ENCODE measurements at places on chromosomes 11 and 22.

DNA sequence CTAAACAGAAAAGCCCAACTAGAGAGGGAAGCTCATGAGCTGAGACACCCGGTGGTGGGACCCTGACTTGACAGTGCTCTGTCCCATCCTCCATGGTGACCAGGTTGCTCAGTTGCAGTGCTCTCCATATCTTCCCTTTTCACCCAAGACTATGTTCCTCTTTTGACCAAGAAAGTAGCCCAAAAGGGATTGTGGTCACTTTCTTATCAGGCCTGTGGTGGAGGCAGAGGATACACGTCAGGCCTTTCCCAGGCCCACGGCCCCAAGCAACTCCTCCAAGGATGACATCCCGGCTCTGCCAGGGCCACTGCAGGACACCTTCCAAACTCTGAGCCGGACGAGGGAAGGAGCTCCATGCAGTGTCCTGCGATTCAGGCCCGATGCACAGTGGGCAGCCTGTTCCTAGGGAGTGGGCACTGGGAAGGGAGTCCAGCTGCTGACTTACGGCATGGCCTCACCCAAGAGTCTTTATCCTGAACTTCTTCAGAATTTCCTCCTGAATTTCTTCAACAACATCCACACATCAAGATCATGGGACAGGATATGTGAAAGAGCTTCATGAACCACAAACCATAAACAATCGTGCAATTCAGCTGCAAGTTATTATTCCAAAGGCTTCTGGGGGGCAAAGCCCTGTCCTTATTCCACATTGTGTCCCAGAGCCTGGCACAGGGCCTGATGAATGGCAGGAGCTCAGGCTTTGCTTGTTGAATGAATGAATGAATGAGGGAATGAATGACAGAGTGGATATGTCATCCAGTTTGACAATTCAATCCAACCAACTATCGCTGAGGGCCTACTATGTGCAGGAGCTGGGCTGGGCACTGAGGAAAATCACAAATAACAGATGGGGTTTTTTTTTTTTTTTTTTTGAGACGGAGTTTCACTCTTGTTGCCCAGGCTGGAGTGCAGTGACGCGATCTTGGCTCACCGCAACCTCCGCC lies 36.0 kb upstream of the MYH9 start:
- no peak for DNase-seq

- no peak for DNase-seq
Observed at GRCh38 chr11:64585150-64585549, 5.9 kb upstream of the SLC22A12 start.

GRCh38 chr11:128029219-128029722 lies 558.1 kb downstream of the ETS1 start:
- no peak for DNase-seq

- no peak for DNase-seq
Observed at GRCh38 chr11:65102142-65103095, 6.4 kb downstream of the VPS51 start.

GRCh38 chr11:77063861-77064260 lies 2.9 kb upstream of the CAPN5 start:
- no peak for DNase-seq

GRCh38 chr22:37896181-37896592 lies 9.9 kb upstream of the MICALL1 start:
- peak; percentile 39 for DNase-seq

- DNase-seq, result no peak
Observed at GRCh38 chr11:86211619-86212018, 32.9 kb upstream of the EED start.

- no peak for DNase-seq
Observed at GRCh38 chr22:19122752-19123492, 710 bp upstream of the DGCR2 start.

Data from KG1 (cell line).